ENCODE measurements at places on chromosomes 1 and 21.

DNA sequence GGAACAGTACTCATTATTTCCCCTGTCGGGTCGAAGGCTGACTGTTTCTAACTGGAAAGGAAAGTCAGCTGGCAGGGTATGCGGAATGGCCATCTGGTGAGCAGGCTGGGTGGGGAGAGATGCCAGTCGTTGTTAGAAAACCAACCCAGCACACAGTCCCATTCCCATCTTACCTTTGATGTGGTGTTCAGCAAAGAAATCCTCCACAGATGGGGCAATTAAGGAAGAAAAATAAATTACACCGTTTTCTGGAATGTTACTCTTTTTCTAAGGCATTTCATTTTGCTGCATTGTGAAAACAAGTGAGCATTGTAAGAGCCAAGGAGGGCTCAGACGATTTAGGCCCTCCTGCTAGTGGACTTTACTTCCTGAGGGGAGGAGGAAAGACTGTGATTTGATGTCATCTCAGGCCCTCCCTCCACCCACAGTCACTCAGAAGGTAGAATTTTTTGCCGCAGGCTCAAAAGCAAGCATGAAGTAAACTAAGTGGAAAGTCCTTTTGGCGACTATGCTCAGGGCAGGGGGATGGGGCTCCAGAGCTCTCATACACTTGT, at the start of gene SLC16A4:
TSS of gene SLC16A4 (minus strand) at position 335 of the 554 bp plus-strand sequence. CDS start 1,703 bp downstream, outside the sequence.
- DNase-seq: no peak

DNA sequence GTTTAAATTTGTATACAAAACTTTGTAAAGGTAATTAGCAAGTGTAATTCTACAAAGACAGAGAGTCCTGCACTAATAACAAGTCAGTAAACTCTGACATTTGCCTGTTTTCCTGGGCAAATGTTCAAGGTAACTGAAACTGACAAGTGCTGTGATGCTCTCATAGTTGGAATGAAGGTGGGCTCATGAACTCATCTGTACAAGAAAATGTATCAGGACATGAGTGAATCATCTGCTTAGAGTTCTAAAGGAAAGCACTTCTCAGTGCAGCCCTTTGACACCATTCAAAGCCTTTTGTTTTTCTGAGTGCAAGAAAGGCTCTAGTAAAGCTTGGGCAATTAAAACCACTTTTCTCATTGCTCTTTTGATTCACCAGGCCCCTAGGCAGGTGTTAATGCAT, 91.5 kb downstream of the UROD start:
- DNase-seq: no peak

DNA sequence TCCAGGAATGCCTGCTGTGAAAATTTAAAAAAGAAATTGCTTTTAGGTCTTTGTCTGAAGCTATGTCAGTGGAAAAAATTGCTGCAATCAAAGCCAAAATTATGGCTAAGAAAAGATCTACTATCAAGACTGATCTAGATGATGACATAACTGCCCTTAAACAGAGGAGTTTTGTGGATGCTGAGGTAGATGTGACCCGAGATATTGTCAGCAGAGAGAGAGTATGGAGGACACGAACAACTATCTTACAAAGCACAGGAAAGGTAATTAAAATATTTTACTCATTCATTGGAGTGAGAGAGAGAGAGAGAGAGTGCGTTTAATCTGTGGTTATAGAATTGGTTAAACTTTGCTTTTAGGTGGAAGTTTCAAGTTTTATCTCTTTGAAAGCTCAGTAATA, 20.0 kb downstream of the CDC73 start:
- DNase-seq: no peak

GRCh38 chr1:87144316-87144895, 184.3 kb upstream of the LMO4 start:
- DNase-seq: no peak

DNA sequence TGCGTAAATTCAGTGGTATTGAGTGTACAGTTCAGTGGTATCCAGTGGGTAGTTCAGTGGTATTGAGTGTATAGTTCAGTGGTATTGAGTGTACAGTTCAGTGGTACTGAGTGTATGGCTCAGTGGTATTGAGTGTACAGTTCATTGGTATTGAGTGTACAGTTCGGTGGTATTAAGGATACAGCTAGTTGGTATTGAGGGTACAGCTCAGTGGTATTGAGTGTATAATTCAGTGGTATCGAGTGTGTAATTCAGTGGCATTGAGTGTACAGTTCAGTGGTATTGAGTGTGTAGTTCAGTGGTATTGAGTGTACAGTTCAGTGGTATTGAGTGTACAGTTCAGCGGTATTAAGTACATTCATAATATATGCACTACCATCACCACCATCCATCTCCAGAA, 23.5 kb upstream of the KCNAB2 start:
- DNase-seq: no peak

DNA sequence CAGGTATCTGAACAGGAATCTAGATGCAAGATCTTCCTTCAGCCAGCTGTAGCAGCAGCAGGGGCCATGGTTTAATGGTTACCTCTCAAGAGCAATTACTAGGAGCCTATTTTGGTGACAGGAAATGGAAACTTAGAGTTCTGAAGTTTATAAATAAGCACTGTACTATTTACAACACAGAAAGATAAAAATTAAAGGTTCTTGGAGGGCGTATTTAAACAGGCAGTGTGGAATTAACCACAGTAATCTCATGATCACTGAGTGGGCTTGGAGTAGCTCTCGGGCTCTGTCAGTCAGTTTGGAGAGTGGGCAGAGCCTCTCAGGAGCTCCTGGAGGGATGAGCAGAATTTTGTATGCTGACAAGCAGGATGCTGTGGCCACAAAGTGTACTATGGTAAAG, 10.2 kb upstream of the FCRL5 start:
- DNase-seq: no peak

DNA sequence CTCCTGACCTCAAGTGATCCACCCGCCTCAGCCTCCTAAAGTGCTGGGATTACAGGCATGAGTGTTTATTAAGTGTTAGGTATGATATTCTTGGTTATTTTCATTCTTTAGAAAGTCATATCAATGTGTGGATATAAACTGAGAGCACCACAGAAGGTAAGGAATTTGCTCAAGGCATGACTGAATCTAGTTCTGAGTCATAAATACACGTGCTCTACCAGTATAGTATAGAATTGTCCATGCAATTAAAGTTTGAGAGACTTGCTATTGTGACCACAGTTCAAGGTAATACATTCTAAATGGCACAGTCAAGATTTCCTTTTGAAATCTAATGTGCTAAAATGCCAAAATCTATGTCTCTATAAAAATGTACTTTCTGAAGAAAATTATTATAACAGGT, 401.1 kb upstream of the CHRM3 start:
- no peak for DNase-seq

DNA sequence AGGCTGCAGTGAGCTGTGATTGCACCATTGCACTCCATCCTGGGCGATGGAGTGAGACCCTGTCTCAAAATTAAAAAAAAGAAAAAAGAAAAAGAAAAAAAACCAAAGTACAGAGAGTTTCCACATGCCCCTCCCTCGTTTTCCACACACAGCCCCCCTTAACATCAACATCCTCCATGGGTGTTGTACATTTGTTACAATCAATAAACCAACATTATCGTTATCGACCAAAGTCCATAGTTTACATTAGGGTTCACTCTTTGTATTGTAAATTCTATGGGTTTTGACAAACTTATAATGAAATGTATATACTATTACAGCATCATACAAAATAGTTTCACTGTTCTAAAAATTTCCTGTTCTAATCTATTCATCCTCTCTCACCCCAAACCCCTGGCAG, 15.9 kb upstream of the TINAGL1 start:
- DNase-seq: no peak

- no peak for DNase-seq
These were observed 87.5 kb downstream of the CD247 start for GRCh38 chr1:167430849-167431242.

DNA sequence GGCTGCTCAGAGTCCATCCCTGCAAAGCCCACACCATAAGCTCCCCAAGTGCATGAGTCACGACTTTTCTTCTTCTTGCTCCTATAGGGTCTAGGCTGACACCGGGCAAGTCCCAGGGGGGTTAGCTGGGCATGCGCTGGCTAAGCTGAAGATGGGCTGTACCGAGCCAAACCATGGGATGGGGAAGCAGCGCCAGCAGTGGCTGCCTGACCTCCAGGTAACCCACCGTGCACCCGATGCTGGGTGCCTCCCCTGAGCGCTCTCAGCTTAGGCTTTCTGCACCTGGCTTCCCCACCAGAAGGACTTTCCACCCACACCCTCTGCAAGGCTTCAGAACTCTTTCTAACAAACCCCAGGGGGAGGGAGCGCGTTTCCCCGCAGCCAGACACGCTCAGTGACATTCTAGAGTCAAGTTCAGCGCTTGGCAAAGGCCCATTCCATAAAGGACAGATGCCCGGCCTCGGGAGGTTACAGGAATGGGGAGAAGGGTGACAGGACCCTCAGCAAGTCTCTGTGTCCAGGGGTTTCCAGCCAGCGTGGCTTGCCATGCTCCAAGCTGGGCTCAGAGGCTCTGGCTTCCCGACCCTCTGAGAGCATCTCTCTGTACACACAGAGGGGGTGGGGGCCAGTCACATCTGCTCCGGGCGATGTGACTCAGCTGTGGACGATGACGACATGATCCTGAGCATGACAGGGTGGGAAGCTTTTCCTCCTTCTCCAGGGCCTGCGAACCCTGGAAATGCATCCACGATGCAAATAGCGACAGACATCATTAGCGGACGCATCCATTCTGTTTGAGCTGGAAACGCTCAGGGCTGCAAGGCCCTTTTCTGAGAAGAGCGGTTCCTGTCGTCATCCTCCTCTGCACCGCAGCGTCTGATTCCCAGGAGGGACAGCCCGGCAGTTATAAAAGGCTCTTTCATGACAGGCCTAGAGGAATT, 107.8 kb downstream of the SIK1 start:
- no peak for DNase-seq

GRCh38 chr1:231070758-231071444, 30.8 kb upstream of the FAM89A start:
- DNase-seq: no peak

GRCh38 chr1:21783679-21784603, 992 bp upstream of the USP48 start:
- no peak for DNase-seq

Data from activated CD8-positive, alpha-beta memory T cell treated with anti-CD3 and anti-CD28 coated beads, Interleukin-2, amount 50 U/mL, for 48 hours (primary cell).